ENCODE measurements at places on chromosomes 7 and 10.

DNA sequence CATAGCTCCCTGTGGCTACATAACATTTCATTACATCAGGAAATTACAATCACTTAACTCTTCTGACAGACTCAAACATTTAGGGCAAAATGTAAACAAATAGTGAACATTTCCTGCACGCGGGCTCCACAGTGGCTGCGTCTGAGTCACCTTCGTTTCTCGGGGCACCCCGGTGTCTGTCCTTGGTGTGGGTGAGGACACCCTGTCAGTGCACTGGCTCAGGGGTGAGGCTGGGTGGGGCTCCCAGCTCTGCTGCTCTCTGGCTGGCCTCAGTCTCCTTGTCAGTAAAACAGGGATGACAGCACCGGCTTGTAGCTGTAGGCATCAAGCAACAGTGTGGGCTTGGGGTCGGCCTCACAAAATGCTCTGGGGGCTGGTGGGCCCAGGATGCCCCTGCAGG is 237.1 kb upstream of the SHH start:
- DNase-seq = no peak

DNA sequence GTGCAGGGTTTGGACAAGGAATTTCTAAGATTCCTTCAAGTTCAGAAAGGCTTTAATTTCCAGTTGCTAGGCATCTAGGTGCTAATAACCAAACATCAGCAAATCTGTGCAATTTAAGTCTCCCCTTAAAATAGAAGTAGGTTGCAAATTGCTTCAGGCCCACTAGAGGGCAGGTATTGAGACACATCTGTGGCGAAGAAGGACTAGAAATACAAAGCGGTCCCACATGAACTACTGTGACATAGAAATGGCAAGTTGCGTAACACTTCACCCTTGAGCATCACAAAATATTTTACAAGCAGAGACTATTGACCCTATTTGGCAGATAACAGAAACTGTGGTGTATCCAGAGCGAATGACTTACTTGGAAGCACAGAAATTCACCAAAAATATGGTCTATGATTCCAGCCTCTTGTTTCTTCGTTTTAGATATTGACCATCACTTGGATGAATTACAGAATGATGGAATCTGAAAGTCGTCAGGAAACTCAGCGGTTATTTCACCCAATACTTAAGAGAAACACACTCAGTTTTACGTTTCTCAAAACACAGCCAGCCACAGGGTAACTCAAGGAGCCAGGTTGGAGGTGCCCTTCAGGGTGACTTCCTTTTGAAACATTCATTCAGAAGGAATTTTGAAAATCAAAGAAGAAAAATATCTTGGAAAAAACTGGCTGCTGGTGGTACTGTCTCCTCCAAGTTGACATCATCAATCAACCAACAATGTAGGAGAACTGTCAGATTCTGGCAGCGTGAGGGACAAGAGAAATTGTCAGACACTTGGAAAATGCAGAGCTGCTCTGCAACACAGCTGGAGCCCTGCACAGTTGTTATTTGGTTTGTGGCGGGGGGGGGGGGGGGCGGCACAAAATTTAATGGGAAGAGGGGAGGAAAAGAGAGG is 256.3 kb upstream of the MINDY3 start:
- DNase-seq = no peak

DNA sequence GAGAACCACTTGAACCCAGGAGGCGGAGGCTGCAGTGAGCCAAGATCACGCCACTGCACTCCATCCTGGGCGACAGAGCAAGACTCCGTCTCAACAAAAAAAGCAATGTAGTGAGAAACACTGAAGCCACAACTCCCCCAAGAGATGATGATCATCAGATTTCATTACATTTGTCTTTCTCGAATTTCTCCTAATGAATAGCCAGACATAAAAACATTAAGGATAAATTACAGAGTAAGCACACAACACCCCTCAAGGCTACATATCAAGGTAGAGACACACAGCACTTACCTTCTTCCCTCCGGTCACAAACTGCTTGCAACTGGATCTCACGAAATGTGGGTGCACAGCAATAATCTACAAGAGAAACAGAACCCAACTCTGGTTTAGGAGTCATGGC is 91.5 kb downstream of the VPS41 start:
- DNase-seq = no peak

GRCh38 chr10:119518936-119519335 is 23.6 kb downstream of the RGS10 start:
- DNase-seq = no peak

DNA sequence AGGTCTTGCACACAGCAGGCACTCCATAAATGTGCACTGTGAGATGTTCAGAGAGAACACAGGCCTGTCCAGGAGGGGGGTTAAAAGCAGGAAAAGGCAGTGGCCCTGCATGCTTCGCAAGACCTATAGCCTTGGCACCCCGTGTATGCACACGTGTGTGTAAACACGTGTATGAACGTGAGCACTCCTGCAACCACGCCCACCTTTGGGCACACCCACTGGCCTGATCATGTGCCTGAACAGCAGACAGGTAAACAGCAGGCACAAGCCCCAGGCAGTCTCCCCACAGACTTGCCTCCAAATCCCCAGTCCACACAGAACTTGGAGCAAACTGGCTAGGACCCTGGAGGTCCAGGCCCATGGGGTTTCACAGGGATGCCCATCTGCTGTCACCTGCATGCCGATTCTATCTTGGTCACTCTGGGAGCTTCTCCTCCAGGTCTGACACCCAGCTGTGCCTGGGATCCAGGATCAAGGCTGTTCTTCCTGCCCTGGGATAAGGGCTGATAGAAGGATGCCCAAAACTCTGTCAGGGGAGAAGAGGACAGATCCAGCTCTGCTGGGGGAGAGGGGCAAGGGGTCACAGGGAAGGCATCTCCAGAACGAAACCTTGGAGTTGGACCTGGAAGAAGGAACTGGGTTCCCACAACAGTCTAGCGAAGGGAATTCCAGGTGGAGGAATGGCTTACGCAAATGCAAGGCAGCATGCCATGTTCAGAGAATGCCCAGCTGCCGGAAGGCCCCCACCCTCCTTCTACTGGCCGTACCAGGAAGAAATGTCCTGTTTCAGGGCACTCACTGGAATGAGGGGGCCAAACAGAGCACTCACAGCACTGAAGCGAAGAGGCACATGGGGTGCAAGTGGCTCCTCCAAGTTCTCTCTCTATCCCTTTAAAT is 14.3 kb upstream of the ZMIZ1 start:
- DNase-seq = no peak

- DNase-seq = no peak
Observed at GRCh38 chr10:83809001-83809400, 330.3 kb upstream of the GHITM start.

DNA sequence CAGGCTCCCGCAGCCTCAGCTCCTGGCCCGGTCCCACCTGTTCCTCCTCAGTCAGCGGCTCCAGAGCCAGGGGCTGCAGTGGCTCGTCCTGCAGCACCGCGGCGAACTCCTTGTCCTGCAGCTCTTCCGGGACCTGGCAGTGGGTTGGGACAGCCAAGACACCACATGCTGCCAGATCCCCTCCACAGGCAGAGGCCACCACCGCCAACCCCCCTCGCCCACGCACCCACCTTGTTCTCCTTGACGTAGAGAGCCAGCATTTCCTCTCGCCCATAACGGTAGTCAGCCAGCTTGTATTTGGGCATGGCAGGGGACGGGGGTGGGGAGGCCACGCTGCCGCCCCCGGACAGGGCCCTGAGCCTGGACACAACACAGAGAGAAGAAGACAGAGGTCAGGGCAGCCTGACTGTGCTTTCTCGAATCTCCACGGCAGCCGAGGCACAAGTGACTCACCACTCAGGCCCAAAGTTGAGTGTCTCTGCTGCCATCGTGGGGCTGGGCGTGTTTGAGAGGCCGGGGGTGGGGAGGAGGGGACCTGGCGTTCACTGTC is 6.2 kb downstream of the GIGYF1 start:
- no peak for DNase-seq

DNA sequence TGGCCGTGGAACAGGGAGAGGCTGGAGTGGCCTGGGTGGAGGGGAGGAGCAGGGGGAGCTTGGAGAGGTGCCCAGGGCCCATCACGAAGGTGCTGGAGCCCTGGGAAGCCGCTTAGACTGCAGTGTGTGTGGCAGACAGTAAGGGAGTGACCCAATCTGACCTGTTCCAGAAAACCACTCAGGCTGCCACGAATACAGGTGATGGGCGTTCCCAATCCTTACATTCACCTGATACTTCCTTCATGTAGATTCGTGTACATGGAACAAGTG is 161.7 kb downstream of the SVIL start:
- no peak for DNase-seq
